Calu3 (cell line): ENCODE measurements at places on chromosomes 11 and 22. TPM values are rescaled to one million over a fixed set of nuclear protein-coding genes. Genes with fewer than 3 reads are reported as not detected.

GCAT gene
- 22.7 and 29.9 TPM in 2 replicates for total RNA-seq

DDI1 gene
- total RNA-seq, result not detected in 2 replicates

RRM1 gene
- 80.2 and 83.2 TPM in 2 replicates for total RNA-seq

OR5AN1 gene
- total RNA-seq, result not detected in 2 replicates

MS4A1 gene
- total RNA-seq, result not detected in 2 replicates

VWCE gene
- 0.47 and 0.66 TPM in 2 replicates for total RNA-seq

MS4A15 gene
- total RNA-seq, result not detected in 2 replicates

DNA sequence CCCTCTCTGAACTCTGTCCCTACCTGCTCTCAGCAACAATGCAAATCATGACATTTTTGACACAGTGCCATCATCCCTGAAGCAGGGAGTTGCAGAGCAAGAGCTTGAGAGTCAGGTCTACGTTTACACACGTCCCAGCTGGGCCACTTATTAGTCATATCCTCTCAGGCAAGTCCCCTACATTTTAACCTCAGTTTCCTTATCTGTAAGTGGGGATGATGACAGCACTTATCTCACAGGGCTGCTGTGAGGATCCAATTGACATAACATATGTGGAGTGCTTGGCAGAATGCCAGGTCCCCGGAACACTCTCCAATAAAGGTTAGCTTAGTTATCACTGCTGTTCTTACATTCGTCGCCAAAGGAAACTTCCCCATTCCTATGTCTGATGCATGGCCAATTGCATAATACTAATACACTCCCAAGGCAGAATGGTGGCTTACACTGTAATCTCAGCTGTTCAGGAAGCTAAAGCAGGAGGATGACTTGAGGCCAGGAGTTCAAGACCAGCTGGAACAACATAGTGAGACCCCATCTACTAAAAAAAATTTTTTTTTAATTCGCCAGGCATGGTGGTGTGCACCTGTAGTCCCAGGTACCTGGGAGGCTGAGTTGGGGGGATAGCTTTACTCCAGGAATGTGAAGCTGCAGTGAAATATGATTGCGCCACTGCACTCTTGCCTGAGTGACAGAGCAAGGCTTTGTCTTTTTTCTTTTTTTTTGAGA lies 16.6 kb downstream of the ASCC2 start:
- no peak overlapping the region for H3K4me3 ChIP-seq
- DNase-seq, result peak; percentile 97
- H3K36me3 ChIP-seq, result peaks cover 52% of the 10 kb centered on the region
- peaks cover 17% of the 10 kb centered on the region for H3K4me1 ChIP-seq

DNA sequence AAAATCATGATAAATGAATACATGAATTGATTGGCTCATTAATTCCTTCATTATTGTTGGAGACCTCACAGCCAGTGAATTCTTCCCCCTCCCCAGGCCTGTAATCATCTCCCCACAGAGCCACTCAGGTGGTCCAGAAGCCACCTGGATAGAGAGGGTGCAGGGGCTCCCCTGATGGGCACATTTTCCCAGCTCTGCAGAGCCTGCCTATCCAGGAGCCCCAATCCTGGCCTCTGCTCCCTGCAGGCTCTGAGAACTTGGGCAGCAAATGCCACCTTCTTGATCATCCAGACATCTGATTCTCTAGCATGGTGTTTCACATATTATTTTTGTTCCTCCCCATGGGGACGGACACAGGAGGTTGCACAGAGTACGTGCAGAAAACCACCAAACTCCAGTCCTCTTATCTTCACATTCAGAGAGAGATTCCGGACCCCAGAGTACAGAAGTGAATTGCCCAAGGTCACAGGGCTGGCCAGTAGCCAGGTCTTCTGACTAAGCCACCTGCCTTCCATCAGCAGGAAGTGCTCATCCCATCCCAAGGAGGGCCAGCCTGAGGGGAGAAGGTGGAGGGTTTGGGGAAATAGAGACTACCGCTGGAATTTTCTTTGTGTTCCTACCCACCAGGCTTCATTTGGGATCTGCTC lies 348.0 kb downstream of the BUD13 start:
- DNase-seq, result no peak
- H3K4me1 ChIP-seq, result peaks cover 12% of the 10 kb centered on the region
- H3K36me3 ChIP-seq, result no peaks in the 10 kb centered on the region

GRCh38 chr11:129546266-129546665 lies 170.6 kb downstream of the BARX2 start:
- H3K36me3 ChIP-seq, result no peaks in the 10 kb centered on the region
- H3K4me1 ChIP-seq, result no peaks in the 10 kb centered on the region
- H3K4me3 ChIP-seq, result no peak overlapping the region
- peaks cover 16% of the 10 kb centered on the region for H3K27me3 ChIP-seq
- no peak for DNase-seq

DNA sequence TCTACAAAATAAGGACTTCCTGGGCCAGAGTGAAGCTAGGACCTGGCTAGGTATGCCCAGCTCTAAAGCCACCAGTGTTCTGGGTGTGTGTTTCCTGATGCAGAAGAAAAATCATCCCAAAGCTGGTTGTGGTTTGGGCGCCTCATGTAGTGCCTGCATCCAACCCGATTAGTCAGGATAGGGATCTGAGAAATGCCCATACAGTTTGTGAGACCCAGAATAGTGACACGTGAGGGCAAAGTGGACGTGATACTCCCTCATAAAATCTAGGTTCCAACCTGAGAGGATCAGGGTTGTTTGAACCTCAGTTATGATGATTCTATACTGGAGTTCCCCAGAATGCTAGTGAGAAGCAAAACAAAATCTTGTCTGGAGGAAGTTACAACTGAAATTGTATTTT lies 238.4 kb downstream of the TBC1D22A start:
- no peaks in the 10 kb centered on the region for H3K27me3 ChIP-seq
- DNase-seq, result no peak
- no peak overlapping the region for H3K27ac ChIP-seq
- H3K4me1 ChIP-seq, result no peaks in the 10 kb centered on the region
- H3K36me3 ChIP-seq, result no peaks in the 10 kb centered on the region

DNA sequence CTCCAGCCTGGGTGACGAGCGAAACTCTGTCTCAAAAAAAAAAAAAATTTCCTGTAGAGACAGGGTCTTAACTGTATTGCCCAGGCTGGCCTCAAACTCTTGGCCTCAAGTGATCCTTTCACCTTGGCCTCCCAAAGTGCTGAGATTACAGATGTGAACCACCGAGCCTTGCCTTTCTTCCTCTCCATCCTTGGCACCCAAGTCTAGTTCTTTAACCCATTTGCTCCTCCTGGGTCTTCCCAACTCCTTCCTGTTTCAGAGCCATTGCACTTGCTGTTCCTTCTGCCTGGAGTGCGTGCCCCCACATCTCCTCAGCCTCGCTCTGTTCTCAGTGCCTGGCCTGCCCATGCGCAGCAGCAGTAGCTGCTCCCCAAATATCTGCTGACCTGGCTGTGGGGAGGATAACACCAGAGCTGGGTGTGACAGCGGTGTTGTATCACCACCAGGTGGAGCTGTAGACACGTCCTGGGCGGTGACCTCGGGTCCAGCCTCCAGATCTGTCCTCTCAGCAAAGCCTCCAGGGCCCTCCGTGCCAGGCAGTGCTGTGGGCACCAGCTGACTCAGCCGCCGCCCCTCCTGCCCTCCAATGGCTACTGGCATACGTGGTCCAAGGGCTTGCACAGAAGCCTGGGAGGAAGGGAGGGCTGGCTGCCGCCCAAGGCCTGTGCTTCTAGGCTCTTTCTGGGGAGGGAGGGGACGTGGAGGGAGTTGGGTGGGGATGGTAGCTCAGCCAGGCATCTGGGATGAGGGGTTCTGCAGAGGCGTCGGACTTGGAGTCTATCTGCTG lies 22.0 kb downstream of the TEF start:
- H3K27me3 ChIP-seq, result no peaks in the 10 kb centered on the region
- peak overlapping the region; percentile 2 for H3K4me3 ChIP-seq
- peak; percentile 95 for DNase-seq
- no peak overlapping the region for H3K27ac ChIP-seq
- H3K4me1 ChIP-seq, result peaks cover 21% of the 10 kb centered on the region

GRCh38 chr11:35494957-35495490 lies 30.4 kb downstream of the PAMR1 start:
- no peak overlapping the region for H3K4me3 ChIP-seq
- H3K27ac ChIP-seq, result no peak overlapping the region
- no peaks in the 10 kb centered on the region for H3K4me1 ChIP-seq
- no peak for DNase-seq
- H3K36me3 ChIP-seq, result no peaks in the 10 kb centered on the region

- H3K27me3 ChIP-seq, result peaks cover 87% of the 10 kb centered on the region
- H3K4me1 ChIP-seq, result no peaks in the 10 kb centered on the region
- H3K27ac ChIP-seq, result no peak overlapping the region
- H3K36me3 ChIP-seq, result no peaks in the 10 kb centered on the region
- no peak for DNase-seq
- H3K4me3 ChIP-seq, result no peak overlapping the region
These were observed 51.4 kb upstream of the EIF3D start for GRCh38 chr22:36580371-36580770.

DNA sequence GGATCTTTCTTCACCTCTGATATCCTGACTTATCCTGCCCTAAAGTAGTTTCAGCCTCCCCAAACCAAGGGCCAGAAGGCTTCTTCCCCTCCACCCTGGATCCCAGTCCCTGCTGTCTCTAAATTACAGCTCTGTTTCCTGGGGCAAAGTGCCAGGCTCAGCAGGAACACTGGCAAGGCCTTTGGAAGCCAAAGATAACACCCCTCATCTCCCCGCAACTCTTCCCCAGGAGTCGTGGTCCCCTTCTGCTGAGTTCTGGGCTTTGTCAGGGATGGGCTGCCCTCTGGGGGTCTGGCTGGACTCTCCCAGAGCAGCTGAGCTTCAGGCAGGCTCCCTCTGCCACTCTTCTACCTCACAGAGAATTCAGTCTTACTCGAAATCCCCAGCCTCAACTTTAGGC lies 53.8 kb upstream of the AMPD3 start:
- no peaks in the 10 kb centered on the region for H3K36me3 ChIP-seq
- no peak overlapping the region for H3K4me3 ChIP-seq
- no peak for DNase-seq
- H3K27ac ChIP-seq, result no peak overlapping the region
- H3K27me3 ChIP-seq, result peaks cover 37% of the 10 kb centered on the region

GRCh38 chr11:10308201-10308954 lies 3.5 kb downstream of the ADM start:
- DNase-seq, result no peak
- H3K36me3 ChIP-seq, result peaks cover 51% of the 10 kb centered on the region
- peak overlapping the region; percentile 86 for H3K27ac ChIP-seq
- peak overlapping the region; percentile 82 for H3K4me3 ChIP-seq
- H3K4me1 ChIP-seq, result peaks cover 39% of the 10 kb centered on the region

DNA sequence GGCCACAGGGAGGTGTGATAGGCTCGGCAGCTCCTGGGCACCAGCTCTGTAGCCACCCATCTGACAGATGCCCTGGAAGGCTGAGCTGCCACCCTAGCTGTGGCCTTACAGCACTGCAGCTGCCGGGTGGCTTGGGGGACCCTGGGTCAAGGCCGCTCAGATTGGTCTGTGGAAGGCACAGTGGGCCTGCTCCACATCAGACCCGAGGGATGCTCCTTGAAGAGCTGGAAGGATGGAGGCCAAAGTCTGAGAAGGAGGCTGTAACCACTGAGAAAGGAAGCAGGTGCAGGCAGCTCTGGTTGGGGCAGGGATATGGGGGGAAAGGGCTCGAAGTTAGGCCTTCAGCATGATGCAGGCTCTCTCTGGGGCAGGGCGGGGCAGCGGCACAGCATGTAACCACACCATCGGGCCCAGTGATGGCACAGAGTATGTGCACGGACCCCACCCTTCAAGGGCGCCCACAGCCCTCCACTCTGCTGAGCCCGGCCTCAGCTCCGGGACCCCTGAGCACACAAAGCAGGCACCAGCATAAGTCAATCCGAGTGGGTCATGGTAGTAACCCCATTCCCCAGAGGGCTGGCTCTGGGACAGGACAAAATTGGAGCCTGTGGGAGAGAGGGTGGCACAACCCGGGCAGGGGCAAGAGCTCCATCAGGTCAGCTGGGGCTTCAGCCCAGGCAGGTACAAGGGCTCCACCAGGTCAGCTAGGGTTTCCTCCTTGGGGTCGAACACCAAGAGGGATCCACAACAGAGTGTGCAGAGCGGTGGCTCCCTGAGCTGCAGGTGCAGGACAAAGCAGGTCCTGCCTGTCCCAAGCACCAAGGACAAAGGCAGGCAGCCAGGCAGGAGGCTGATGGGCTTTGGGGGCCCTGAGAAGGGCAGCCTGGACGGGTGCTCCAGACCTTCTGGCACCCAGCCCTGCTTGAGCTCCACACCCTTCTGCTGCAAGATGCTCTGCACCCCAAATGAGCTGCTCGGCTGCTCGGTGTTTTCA lies 1511.1 kb downstream of the BRD1 start:
- H3K36me3 ChIP-seq, result no peaks in the 10 kb centered on the region
- no peak overlapping the region for H3K27ac ChIP-seq
- no peak overlapping the region for H3K4me3 ChIP-seq
- no peak for DNase-seq

- peaks cover 18% of the 10 kb centered on the region for H3K4me1 ChIP-seq
- H3K27ac ChIP-seq, result no peak overlapping the region
- DNase-seq, result no peak
- H3K27me3 ChIP-seq, result peaks cover 11% of the 10 kb centered on the region
These were observed 51.8 kb downstream of the MN1 start for GRCh38 chr22:27749597-27750225.

DNA sequence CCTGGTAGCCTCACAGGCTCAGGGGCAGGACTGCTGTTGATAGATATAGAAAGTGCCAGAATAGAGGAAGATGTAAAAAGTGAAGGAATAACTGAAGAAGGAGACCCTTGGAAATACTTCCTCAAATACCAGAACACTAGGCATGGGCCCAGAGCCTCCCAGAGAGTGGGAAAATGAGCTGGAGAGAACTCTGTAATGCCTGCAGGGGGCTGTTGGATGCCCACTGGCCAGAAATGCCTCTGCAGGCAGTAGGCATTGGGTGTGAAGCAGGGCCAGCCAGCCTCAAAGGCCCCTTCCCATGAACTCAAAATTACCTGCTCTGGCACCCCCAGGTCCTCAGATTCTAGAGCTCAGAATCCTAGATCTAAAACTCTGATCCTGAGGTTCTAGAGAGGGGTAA lies 15.1 kb downstream of the P2RY2 start:
- H3K36me3 ChIP-seq, result no peaks in the 10 kb centered on the region
- no peaks in the 10 kb centered on the region for H3K27me3 ChIP-seq
- DNase-seq, result no peak

GRCh38 chr11:74751303-74751702 lies 2.7 kb downstream of the RNF169 start:
- H3K36me3 ChIP-seq, result peaks cover 22% of the 10 kb centered on the region
- DNase-seq, result no peak
- H3K4me1 ChIP-seq, result peaks cover 48% of the 10 kb centered on the region
- no peak overlapping the region for H3K27ac ChIP-seq
- no peak overlapping the region for H3K4me3 ChIP-seq

DNA sequence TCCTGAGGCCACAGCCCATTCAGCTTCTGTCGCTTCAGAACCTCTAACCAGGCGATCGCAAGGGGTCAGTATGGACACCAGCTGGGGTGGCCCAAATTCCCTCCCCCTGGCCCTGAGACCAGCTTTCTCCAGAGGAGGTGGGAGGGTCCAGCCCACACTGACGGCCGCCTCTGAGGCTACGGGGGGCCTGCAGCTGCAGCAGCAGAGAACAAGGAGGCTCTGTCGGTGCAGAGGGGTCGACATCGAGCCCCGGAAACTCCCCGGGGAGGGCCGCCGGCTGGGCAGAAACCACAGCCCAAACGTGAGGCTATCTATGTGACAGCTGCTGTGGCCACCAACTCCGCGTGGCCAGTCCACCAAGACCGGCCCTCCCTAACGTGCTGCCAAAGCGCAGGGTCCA lies 40.8 kb downstream of the ELFN2 start:
- H3K27ac ChIP-seq, result no peak overlapping the region
- no peaks in the 10 kb centered on the region for H3K36me3 ChIP-seq
- H3K27me3 ChIP-seq, result peaks cover 55% of the 10 kb centered on the region
- no peak for DNase-seq
- H3K4me1 ChIP-seq, result peaks cover under 1% of the 10 kb centered on the region
- no peak overlapping the region for H3K4me3 ChIP-seq
